ENCODE measurements at places on chromosomes 16 and 17.
A peak's percentile ranks its signal among the peaks of the same experiment; 100 is the strongest.

GRCh38 chr16:56919099-56919800, 12.7 kb upstream of the HERPUD1 start:
- no peak for DNase-seq

GRCh38 chr17:64736804-64737492, 74.8 kb upstream of the SMURF2 start:
- peak; percentile 20 for DNase-seq

DNA sequence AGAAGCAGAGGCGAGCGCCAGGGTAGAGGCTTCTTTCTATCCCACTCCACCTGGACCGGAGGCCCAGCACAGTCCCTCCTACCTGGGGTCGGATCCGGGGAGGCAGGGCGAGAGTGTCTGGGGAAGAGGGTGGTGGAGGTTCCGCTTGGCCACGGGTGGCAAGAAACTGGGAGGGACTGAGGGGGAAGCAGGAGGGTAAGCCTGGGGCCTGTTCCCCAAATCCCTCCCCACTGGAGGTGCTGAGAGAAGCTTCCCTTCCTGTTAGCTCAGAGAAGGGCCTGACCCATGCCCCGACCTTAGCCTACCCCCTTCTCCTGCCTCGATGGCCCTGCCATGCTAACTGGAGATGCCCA, 1.8 kb upstream of the TPPP3 start:
- DNase-seq, result no peak

- peak; percentile 84 for DNase-seq
These were observed 7.9 kb downstream of the KDM6B start for GRCh38 chr17:7841915-7842379.

GRCh38 chr17:4559966-4560365, 411 bp downstream of the GGT6 start:
- DNase-seq, result no peak

DNA sequence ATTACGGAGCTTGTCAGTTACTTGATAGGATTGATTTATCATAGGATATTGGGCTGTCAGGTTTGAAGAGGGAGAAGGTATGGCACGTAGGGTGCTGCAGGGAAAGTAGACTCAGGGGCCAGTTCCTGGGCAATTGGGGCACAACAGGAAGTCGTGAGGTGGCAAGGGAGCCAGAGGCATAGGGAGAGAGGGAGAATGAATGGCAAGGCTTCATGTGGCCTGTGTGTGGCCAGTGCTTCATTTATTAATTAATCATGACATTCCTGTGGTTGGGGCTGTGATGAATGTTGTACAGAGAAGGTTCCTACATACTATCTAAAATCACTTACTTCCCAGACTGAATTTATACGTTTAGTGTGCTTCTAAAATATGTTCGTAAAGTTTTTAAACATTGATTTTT, 19.3 kb downstream of the MFSD11 start:
- DNase-seq, result no peak

DNA sequence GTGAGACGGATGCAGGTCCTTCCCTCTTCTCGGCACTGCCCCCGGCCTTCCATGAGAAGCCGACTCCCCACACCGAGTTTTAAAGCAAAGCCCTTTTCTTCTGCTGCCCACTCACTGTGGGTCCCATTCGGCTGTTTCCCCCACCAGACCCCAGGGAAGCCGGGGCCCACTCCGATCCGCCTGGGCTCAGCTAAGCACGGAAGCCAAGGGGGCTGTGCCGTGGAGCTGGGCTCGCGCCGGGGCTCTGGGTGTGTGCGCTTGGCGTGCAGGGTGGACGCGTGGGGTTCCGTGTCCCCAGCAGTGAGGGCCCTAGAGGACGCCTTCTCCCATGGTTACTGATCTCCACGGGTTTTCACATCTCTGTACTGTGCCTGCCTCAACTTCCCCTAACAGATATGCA, 68.5 kb downstream of the KLHDC4 start:
- no peak for DNase-seq

DNA sequence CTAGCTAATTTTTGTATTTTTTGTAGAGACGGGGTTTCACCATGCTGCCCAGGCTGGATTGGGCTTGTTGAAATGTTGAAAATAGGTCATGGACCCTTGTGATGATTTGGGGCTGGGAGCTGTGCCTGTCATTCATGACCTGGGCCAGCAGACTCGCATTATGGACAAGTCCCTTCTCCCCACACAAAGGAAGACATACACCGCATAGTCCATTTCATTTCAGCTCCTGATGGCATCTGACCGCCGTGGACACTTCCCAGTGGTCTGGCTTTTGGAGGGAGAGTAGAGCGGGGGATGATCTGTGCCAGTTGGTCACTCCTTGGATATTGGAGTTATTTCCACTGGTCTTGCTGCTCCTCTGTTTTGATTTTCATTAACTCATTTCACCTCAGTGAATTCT, 34.8 kb downstream of the MPRIP start:
- DNase-seq, result no peak

- no peak for DNase-seq
These were observed 365.7 kb upstream of the RBFOX1 start for GRCh38 chr16:6966925-6967324.

Measured in stimulated activated CD8-positive, alpha-beta memory T cell treated with anti-CD3 and anti-CD28 coated beads, Interleukin-4, amount 100 ng/mL, for 4 hours (primary cell).